H1 (cell line): ENCODE measurements at places on chromosomes 2 and 18.

GRCh38 chr2:70145144-70145490 is 45.7 kb downstream of the C2orf42 start:
- no peaks in the 10 kb centered on the region for H3K27me3 ChIP-seq
- H3K27ac ChIP-seq: no peak overlapping the region
- H3K4me3 ChIP-seq: no peak overlapping the region
- H3K4me1 ChIP-seq: peaks cover 23% of the 10 kb centered on the region
- peaks cover 4% of the 10 kb centered on the region; the same call in 1 of the 2 replicates for H3K36me3 ChIP-seq

GRCh38 chr2:20661421-20662307 is 5.3 kb upstream of the GDF7 start:
- H3K4me3 ChIP-seq: no peak overlapping the region
- peak; percentile 84 for DNase-seq
- H3K4me1 ChIP-seq: peaks cover under 1% of the 10 kb centered on the region
- H3K27me3 ChIP-seq: peaks cover 53% of the 10 kb centered on the region

DNA sequence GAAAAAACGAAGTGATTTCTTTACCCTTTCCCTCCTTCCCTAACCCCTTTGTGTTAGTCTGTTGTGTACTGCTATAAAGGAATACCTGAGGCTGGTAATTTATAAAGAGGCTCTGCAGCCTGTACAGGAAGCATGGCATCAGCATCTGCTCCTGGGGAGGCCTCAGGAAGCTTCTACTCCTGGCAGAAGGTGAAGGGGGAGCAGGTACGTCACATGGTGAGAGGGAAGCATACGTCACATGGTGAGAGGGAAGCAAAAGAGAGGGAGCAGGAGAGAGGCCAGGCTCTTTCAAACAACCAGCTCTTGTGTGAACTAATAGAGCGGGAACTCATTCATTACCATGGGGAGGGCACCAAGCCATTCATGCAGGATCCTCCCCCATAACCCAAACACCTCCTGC is 126.2 kb downstream of the CAPN13 start:
- H3K4me3 ChIP-seq: no peak overlapping the region
- H3K27me3 ChIP-seq: no peaks in the 10 kb centered on the region
- H3K27ac ChIP-seq: no peak overlapping the region
- H3K4me1 ChIP-seq: no peaks in the 10 kb centered on the region
- no peaks in the 10 kb centered on the region for H3K36me3 ChIP-seq

DNA sequence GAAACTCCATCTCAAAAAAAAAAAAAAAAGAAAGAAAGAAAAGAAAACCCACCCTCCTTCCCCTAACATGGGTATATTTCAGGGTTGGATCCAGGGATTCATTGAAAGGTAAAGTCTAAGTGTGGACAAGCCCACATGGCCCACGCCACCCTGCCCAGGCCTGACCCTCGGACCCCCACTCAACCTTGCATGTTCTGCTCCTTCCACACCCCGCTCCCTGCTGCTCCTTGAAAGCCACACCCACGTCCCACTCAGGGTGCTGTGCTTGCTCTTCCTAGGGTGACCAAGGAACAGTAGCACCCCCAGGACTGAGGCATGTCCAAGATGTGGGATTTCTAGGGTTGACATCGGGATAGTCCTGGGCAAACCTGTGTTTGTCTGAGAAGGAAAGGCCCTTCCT is 172.7 kb upstream of the MYCN start:
- DNase-seq: no peak
- H3K4me3 ChIP-seq: no peak overlapping the region
- H3K27ac ChIP-seq: no peak overlapping the region
- no peaks in the 10 kb centered on the region for H3K36me3 ChIP-seq
- H3K27me3 ChIP-seq: no peaks in the 10 kb centered on the region

DNA sequence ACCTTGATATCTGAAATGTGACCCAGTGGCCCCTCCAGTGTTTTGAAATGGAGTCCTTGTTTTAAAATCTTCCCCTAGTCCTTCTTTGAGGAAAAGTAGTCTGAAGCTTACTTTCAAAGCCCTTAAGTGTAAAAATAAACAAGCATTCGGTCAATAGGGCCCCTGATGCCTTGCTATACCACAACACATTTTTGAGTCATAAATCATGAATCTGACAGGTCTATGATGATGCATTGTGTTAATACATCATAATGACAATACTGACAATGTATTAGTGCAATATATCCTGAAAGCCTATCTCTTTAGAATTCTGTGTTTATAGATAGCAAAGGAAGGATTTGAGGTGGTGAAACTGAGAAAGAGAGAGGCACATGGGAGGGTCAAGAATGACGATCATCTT is 464.2 kb downstream of the MEIS1 start:
- no peaks in the 10 kb centered on the region for H3K27me3 ChIP-seq
- DNase-seq: no peak
- H3K27ac ChIP-seq: no peak overlapping the region
- H3K4me1 ChIP-seq: no peaks in the 10 kb centered on the region
- no peak overlapping the region for H3K4me3 ChIP-seq

DNA sequence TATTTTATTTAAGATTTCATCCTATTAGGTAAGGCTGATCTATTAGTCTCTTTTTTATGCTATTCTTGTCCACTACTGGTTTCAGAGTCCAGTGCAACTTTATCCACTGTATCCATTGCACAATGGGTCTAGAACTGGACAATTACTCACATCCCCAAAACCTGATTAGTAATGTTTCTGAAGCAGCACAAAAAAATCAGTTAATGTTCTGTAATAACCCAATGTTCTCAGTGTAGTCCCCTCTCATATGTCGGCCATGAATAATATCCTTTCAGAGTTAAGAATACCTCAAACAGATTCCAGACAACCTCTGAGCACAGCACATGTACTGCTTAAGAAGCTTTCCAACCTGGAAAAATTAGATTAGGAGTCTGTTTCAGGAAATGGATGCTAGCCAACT is 29.7 kb downstream of the MGAT4A start:
- no peaks in the 10 kb centered on the region for H3K27me3 ChIP-seq
- no peak for DNase-seq
- no peak overlapping the region for H3K4me3 ChIP-seq
- no peaks in the 10 kb centered on the region for H3K4me1 ChIP-seq
- H3K27ac ChIP-seq: no peak overlapping the region
